ENCODE measurements at places on chromosomes 4 and X.

DNA sequence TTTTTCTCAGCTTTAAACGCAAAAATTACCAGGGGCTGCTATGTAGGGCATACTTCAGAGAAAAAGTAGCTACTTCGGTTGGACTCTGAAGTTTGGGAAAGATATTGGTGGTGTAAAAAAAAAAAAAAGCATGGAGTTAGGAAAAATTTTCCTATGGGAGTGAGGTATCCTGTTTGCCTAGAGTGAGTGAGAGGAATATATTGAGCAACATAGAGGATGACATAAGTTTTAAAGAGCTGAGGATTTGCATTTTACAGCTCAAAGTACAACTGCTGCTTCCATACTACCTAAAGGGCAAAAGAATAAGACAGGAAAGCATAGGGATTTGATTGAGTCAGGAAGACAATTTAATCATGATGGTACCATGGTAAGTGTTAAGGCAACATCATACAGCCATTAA lies 7.3 kb downstream of the GPRASP1 start:
- DNase-seq, result no peak

DNA sequence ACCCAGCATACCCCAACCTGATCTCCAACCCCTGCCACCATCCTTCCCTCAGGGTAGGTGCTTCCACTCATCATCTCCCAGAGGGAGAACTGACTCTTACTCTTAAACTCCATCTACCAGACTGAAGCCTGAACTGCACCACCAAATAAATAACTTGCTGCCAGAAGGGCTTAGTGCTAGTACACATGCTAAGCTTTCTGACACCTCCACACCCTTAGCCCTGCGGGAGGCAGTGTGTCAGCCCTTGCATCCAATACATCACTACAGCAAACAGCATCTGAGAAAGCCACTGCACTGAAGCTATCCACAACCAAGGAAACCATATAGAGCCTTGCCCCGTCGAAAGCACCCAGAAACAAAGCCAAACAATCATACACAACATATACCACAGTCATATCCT lies 68.6 kb upstream of the MCF2 start:
- no peak for DNase-seq

DNA sequence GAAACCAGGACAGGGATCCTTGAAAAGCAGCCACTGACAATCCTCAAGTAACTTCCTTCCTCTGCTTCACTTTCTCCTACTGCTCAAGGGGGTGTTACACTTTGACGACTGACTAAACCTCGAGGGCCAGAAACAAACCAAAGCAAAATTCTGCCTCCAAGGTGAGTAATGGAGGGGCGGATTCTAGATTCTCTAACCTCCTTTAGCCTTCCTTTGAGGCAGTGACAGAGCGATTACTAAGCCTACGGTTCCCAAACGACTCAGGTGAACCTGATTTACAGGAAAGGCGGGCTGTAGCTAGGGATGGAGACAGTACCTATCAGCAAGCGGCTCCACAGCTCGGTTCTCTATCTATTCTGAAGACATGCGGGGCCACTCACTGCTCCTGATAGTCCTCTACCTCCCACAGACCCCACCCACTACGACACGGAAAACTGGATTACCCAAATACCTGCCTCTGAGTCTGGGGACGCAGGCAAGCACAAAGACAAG lies 487 bp downstream of the TBCK start:
- no peak for DNase-seq

DNA sequence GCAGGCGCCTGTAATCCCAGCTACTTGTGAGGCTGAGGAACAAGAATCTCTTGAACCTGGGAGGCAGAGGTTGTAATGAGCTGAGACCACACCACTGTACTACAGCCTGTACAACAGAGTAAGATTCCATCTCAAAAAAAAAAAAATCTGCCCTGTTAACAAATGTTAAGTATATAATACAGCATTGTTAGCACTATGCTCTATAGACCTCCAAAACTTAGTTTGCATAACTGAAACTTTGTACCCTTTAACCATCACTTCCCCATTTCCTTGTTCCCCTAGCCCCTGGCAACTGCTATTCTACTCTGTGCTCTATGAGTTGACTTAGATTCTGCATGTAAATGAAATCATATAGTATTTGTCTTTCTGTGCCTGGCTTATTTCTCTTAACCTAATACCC lies 76.7 kb downstream of the TAB3 start:
- DNase-seq, result no peak

GRCh38 chrX:128106630-128107029 lies 54.4 kb upstream of the ACTRT1 start:
- no peak for DNase-seq

DNA sequence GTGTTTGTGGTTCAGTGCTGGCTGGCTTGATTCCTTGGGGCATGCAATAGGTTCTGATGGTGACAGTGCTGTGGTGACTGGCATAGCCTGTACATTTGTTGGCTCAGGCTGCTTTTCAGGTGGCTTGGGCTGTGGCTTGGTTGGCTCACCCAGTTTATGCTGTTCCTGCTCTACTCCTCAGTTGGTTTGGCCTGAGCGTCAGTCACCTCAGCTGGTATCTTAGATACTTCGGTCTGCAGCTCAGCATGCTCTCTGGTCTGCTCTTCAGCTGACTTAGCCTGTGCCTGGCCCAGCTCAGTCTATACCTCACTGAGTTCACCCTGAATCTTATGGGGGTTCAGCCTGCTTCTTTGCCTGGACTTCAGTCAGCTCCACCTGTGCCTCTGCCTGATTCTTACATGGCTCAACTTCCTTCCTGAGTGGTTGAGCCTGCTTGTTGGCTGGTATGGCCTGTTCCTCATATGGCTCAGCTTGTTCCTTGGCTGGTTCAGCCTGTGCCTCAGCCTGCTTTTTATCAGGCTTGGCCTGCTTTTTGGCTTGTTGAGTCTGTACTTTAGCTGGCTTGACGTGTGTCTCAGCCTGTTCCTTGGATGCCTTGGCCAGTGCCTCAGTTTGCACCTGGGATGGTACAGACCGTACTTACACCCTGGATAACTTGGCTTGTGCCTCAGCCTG lies 170.6 kb downstream of the MSN start:
- no peak for DNase-seq

- no peak for DNase-seq
Measured at GRCh38 chr4:110781944-110782343, 159.1 kb upstream of the PITX2 start.

DNA sequence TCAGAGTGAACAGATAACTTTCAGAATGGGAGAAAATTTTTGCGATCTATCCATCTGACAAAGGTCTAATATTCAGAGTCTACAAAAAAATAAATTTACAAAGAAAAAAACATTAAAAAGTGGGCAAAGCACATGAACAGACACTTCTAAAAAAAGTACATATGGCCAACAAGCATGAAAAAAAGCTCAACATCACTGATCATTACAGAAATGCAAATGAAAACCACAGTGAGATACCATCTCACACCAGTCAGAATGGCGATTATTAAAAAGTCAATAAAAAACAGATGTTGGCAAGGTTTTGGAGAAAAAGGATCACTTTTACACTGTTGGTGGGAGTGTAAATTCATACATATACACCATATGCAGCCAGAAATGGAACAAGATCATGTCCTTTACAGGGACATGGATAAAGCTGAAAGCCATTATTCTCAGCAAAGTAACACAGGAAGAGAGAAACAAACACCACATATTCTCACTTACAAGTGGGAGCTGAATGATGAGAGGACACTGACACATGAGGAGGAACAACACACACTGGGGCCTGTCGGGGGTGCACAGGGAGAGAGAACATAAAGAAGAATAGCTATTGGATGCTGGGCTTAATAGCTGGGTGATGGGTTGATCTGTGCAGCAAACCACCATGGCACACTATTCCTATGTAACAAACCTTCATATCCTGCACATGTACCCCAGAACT lies 41.6 kb upstream of the ITM2A start:
- DNase-seq, result no peak

All from 8988T (cell line).